ENCODE measurements at places on chromosomes 1 and 21.

DNA sequence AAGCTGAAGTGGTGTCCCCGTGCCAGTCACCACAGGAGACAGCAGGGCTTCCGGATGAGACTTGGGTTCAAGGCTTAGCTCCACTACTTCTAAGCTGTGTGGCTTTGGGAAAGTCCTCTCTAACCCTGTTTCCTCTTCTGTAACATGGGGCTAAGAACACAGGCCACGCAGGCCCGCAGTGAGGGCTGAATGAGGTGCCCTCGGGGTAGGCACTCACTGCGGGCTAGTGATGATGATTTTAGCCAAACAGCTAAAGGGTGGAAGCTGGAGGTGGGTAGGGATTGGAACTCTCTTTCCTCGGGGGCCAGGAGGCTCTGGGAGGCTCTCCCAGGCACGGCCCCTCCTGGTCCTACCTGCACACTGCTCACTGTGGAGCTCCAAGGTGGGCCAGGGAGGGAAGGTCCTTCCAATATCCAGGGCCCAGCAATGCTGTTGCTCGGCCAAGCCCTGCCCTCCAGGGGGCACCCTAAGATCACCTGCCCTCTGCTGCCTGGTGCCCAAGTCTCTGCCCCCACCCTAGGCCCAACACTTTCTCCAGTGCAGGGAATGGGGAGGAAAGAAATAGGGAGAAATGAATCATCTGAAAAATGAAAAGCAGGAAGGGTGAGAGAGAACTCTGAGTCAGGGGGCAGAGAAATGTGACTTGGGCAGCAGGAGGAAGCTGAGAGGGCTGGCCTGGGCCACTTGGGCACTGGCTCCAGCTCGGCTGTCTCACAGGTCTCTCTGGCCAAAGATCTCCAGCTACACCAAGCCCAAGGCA, 19.2 kb upstream of the EVA1B start:
- DNase-seq: peak; percentile 36

DNA sequence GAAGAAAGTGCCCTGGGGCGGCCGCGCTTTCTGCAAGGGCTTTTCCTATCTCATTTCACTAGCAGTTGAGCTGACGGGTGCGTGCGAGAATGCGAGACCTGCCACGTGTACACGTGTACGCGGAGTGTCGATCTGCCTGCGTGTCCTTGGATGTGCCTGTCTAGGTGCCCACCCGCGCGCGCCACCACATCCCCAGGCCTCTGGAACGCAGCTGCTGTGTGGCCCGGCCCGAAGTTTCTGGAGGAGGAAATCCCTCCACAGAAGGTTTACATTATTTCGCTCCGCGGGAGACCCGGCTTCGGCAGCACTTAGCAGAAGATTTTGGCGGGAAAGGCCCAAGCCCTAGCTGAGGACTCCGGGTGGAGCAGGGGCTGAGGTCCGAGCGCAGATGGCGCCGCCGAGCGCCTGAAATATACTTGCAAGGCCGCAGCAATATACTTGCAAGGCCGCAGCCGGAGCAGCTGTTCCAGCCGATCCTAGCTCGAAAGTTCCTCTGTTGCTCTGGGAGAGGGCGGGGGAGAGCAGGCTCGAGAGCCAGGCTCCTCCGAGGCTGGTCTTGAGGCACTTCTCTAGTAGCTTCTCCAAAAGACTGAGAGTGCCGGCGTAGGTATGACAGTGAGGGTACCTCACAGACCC, 3.9 kb downstream of the TBX15 start:
- no peak for DNase-seq

- no peak for DNase-seq
Observed at GRCh38 chr1:176938375-176938774, 226.1 kb downstream of the ASTN1 start.

GRCh38 chr1:24933468-24933867, 3.4 kb upstream of the RUNX3 start:
- DNase-seq: no peak

- no peak for DNase-seq
Observed at GRCh38 chr1:228369608-228370438, 36.8 kb downstream of the TRIM11 start.

DNA sequence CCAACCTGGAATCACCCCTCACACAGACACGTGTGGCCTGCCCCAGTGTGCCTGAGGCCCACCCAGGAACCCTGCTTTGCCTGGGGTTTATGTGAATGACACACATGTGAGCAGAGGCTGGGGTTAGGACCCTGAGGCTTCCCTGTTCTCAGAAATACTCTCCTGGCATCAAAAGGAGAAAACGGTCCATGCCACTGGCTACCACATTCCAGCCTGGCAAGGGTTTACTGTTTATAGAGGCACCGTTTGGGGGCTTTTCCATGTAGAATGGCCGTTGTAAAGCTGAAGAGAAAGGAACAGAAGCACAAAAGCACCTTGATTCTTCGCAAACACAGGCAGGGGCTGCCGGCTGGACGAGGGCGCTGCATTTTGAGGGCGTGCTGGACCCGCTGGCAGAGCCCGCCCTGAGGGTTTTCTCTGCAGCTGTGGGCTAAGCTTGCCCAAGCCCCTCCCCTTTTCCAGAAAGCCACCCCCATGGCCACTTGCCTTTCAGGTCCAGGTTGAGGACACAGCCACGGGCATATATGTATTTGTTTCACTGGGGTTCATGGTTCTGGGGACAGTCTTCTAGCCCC, 13.0 kb downstream of the TFF3 start:
- DNase-seq: no peak

GRCh38 chr1:208432346-208432745, 188.2 kb upstream of the PLXNA2 start:
- DNase-seq: no peak

- no peak for DNase-seq
Observed at GRCh38 chr1:20935717-20936116, 148.6 kb upstream of the HP1BP3 start.

- DNase-seq: no peak
Observed at GRCh38 chr1:110070671-110071242, at the start of gene ALX3. Gene ALX3, minus strand, starts transcription at chr1:110070672. Its CDS starts 60 bp downstream, at chr1:110070612.

All from stimulated activated CD4-positive, alpha-beta T cell treated with anti-CD3 and anti-CD28 coated beads, Interleukin-1b, Interleukin-23, amount 100 ng/mL, for 24 hours (primary cell).